ENCODE measurements at places on chromosomes 1 and 21.
A peak's percentile ranks its signal among the peaks of the same experiment; 100 is the strongest.

DNA sequence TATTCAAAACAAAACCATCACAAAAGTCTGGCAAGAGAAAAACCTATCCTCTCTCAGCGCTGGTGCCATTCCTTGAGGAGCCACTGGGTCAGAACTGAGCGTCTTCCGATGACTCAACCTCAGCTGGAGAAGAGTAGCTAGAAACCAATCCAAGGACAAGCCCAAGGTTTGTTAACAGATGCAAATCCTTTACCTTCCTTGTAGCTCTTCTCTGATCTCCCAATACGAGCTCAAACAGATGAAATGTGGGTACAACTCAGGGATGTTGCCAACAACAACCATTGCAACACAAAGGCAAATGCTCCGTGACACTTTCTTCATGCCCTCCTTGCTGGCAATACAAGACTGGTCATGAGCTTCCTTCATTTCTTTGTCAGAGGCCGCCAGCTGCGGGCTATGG, 337.1 kb downstream of the SIPA1L2 start:
- no peak for DNase-seq

- DNase-seq = no peak
Measured at GRCh38 chr21:14768042-14768441, 221.9 kb upstream of the SAMSN1 start.

DNA sequence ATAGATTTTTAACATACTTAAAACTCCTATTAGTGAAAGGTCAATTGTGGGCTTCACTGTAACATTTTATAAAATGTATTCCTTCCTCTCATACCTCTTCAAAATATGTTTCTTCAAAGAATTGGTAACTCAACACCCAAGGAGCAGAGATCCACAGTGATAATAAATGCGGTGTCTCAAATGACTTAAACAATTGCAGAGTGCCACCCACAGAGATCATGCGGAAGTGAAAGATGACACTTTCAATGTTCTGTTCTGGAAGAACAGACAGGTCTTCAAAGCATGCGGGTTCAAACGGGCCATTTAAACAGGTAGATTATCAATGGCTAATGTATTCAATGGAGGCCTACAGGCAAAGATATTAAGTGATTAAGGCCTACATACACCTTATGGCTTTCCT, 157.0 kb upstream of the GREM2 start:
- DNase-seq = no peak

DNA sequence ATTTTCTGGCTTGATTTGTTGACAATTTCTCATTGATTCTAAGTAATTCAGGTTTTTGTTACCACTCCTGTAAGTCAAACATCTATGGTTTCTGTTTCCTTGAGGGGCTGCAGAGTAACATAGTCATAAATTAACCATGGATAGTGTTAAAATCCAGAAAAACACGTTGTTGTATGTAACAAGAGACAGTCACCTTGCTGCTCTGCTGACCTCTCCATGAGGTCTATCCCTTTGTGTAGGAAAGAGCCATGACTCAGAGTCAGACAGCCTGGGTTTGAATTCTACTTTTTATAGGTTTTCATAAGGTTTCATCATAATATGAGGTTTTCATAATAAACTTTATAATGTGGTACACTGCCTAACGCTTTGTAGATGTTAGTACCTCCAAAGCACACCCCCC, 27.6 kb upstream of the NBL1 start:
- no peak for DNase-seq

- DNase-seq = no peak
Measured at GRCh38 chr21:24275616-24276015, 1331.7 kb downstream of the MRPL39 start.

DNA sequence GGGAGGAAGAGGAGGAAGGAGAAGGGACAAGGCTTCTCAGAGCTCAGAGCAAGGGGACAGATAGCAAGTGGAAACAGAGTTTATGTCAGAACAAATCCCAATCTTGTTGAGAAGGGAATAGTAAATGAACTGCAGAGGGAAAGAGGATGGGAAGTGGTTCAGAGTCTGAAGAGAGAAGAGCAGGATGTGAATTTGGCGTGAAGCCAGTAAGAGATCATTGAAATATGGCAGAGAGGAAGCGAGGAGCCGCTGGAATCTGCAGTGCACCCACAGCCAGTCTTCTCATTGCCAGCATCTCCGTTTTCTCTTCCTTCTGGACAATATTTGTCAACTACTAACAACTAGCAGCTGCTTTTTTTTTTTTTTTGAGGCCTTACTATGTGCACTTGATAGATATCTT, 19.1 kb downstream of the OLFML3 start:
- DNase-seq = no peak

GRCh38 chr1:29096231-29096886, 27.3 kb downstream of the TMEM200B start:
- no peak for DNase-seq

DNA sequence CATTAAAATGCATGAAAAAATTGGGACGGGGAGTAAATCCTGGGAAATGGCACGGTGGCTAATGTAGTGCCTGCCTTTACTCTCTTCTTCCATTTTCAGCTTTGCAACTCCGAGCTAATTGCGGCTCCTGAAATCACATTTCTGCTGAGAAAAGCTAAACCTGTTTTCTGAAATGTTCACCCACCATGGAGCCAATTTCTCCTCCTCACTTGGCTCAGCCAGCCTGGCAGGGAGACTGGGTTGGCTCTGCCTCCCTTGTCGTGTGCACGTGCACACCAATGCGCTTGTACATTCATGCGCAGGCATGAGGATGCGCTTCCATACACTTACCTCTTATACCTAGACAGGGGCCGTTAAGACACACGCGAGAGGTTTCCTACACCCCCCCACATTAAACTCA, 165.4 kb downstream of the PLXNA2 start:
- DNase-seq = no peak

DNA sequence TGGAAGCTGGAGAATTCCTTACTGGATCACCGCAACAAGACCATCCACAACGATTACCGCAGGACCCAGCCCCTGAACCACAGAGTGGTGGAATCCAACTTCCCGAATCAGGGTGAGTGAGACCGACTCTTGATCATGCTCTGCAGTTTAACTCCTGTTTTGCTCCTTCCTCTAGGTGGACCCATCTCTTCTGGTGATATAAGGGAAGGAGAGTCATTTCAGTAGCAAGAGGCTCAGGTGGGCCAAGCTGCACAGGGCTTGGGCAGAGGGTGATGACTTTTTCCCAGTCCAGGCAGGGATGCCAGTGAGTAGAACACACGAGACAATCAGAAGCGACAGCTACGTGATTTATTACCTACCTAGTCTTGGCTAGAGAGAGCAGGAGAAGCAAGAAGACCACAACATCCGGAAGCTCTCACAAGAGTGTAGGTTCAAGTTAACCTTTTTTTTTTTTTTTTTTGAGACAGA, 25.2 kb downstream of the CA6 start:
- no peak for DNase-seq

- DNase-seq = no peak
Measured at GRCh38 chr1:36093929-36094328, 5.2 kb downstream of the ADPRS start.

- DNase-seq = no peak
Measured at GRCh38 chr1:38061883-38062328, 15.3 kb upstream of the POU3F1 start.

- no peak for DNase-seq
Measured at GRCh38 chr1:25556791-25557476, 13.5 kb downstream of the LDLRAP1 start.

DNA sequence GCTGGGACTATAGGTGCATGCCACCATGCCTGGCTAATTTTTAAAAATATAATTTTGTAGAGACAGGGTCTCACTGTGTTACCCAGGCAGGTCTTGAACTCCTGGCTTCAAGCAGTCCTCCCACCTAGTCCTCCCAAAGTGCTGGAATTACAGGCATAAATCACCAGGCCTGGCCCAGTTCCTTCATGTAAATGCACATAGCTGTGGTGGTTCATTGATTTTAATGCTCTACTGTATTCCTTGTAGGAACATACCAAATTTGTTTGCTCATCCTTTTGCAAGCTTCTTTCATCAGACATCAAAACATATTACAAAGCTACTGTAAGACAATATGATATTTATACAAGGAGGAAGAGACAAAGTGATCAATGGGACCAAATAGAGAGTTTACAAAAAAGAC, 237.5 kb upstream of the ESRRG start:
- no peak for DNase-seq

- peak; percentile 88 for DNase-seq
Measured at GRCh38 chr1:243798726-243799125, 51.3 kb downstream of the AKT3 start.
